Natural killer cell (primary cell): ENCODE measurements at places on chromosomes 5 and 9.
A peak's percentile ranks its signal among the peaks of the same experiment; 100 is the strongest.

DNA sequence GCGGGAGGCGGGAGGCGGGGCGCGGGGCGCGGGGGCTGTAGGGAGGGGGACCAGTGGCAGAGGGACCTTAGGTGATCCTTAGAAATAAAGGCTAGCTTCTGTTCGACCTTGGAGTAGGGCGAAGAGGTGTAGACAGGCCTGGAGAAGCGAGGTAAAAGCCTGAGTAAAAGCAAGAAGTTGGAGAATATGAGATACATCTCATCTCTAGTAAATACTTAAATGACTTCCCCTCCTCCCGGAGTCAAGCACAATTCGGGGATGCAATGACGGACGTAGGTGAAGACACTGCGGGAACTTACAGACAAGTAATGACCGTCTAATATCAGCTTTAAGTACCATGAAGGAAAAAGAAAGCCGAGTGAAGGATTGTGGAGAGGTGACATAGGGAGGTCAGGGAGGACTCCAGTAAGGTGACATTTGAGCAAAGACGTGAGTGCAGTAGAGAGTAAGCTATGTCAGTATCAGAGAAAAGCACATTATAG is 466 bp downstream of the SMC2 start:
- no peak for DNase-seq
- H3K27me3 ChIP-seq: no peaks in the 10 kb centered on the region
- no peaks in the 10 kb centered on the region for H3K36me3 ChIP-seq

- H3K4me3 ChIP-seq: no peak overlapping the region
- no peak overlapping the region for H3K27ac ChIP-seq
- DNase-seq: no peak
- H3K36me3 ChIP-seq: no peaks in the 10 kb centered on the region
Measured at GRCh38 chr5:39353717-39354399, 10.4 kb downstream of the C9 start.

DNA sequence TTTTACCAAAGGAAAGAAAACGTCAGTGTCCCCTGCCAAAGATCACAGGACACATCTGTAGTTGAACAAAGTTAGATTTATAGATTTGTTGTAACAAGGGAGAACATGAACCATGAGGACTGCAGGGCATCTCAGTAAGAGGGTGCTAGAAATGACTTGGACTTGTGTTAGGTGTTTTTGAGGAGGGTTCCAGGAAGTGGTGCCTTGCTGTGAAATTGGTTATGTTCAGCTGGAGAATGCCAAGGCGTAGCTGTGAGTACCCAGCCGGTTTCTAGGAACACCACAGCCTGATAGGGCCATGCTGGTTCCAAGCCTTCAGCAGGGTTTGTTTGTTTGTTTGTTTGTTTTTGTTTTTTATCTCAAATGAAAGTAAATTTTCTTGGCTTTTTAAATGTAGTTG is 5.3 kb downstream of the SPEF2 start:
- no peak overlapping the region for H3K4me3 ChIP-seq
- no peak for DNase-seq
- peaks cover 4% of the 10 kb centered on the region for H3K4me1 ChIP-seq
- H3K27me3 ChIP-seq: no peaks in the 10 kb centered on the region
- H3K36me3 ChIP-seq: no peaks in the 10 kb centered on the region
- no peak overlapping the region for H3K27ac ChIP-seq

DNA sequence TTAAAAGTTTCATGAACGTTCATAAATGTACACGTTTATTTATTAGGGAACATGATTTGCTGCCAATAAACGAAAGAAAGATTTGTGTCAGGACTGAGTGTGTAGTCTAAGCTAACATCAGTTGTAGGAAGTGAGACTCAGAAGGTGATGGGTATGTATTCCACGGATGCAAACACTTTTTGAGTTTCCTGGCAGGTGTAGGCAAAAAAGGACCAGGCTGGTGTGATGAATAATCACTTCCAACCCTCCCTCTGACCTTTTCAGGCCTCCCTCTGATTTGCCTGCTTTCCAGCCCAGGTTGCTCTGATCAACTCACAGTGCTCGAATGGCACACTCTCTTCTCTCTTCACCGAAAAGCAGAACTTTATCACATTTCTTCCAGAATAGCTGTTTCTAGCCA is 51.8 kb downstream of the BASP1 start:
- no peaks in the 10 kb centered on the region for H3K36me3 ChIP-seq
- DNase-seq: no peak
- H3K27me3 ChIP-seq: no peaks in the 10 kb centered on the region
- H3K4me1 ChIP-seq: no peaks in the 10 kb centered on the region
- no peak overlapping the region for H3K4me3 ChIP-seq
- H3K27ac ChIP-seq: peak overlapping the region; percentile 25

DNA sequence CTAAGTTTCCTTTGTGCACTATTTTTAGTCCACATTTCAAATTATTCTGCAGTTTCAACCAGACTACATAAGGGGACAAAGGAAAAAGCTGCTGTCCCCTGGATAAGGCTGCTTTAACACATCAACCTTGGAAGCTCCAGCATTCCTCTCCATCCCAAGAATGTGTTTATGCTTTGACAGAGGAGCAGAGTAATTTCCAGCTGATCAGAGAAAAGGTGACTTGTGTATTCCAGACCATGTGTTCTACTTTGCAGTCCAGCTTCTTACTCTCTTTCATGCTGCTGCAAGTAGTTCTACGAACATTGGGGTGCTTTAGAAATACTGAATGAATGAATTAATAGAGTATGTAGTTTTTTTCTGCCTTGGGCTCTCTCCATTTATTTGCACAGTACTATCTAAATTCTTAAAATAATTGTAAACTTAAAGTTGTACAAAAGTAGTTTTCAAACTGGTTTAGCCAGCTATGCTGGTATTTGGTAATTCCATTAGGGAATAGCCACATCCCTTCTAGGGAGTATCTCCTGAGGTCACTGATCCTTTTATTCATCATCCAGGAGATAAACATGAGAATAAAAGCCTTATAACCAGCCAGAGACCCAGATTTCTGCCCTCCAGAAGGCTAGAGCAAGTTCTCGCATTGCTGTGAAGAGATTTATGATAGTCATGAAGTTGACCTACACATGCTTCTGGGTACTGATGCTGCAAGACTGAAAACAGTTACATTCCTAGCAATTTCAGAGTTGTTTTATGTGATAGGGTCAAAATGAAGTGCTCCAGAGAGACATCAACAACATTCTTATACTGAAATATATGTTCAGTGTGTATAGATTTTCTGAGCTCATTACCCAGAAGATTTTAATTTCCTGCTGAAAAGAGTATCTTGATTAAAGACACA is 215.2 kb downstream of the COMMD10 start:
- no peak overlapping the region for H3K4me3 ChIP-seq
- no peaks in the 10 kb centered on the region for H3K4me1 ChIP-seq
- H3K27ac ChIP-seq: no peak overlapping the region
- no peaks in the 10 kb centered on the region for H3K27me3 ChIP-seq

- no peaks in the 10 kb centered on the region for H3K27me3 ChIP-seq
- H3K4me1 ChIP-seq: no peaks in the 10 kb centered on the region
- H3K36me3 ChIP-seq: no peaks in the 10 kb centered on the region
- DNase-seq: no peak
- H3K4me3 ChIP-seq: no peak overlapping the region
- H3K27ac ChIP-seq: no peak overlapping the region
Measured at GRCh38 chr5:16970826-16971225, 34.7 kb upstream of the MYO10 start.

DNA sequence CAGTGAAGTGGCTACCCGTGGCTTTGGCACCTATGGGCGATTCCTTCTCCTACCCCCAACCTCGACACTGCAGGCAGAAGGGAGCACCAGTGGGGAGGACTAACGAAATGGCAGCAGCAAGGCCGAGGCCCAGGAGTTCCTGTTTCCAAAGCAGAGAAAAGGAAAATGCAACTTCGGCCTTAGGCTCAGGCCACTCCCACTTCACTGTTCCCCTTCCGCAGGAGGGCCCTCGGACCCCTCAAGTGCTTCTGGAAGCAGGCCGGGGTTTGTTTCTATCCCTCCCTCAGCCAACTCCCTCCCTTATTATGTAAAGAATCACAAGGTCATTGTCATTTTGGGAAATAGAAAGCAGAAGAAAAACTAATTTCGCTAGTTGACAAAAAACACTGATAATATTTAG is 36.4 kb upstream of the NKX2-5 start:
- no peaks in the 10 kb centered on the region for H3K36me3 ChIP-seq
- DNase-seq: no peak
- H3K27me3 ChIP-seq: no peaks in the 10 kb centered on the region
- H3K27ac ChIP-seq: no peak overlapping the region
- no peaks in the 10 kb centered on the region for H3K4me1 ChIP-seq
- H3K4me3 ChIP-seq: no peak overlapping the region
